HuH-7.5 (cell line): ENCODE measurements at places on chromosomes 13 and 19.

- DNase-seq: no peak
Measured at GRCh38 chr19:16524991-16525734, 17.1 kb downstream of the CHERP start.

DNA sequence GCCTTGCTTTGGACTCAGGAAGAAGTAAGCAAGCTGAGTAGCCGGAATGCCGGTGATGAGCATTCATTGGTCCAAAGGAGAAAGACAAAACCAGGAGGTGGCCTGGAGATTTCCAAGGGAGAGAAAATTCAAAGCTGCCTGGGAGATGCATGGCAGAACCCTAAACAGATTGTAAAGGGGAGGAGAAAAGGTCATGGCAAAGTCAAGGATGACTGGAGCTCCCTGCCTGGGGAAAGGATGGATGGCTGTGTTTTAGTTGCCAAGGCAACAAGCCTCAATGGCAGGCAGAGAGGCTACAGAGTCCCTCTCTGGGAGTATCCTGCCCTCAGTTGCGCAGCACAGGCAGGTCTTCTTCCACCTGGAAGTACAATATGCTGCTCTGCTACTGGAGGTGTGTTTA is 134.0 kb downstream of the ENOX1 start:
- DNase-seq: no peak

GRCh38 chr19:7690779-7691258 is 10.2 kb downstream of the TRAPPC5 start:
- DNase-seq: no peak

DNA sequence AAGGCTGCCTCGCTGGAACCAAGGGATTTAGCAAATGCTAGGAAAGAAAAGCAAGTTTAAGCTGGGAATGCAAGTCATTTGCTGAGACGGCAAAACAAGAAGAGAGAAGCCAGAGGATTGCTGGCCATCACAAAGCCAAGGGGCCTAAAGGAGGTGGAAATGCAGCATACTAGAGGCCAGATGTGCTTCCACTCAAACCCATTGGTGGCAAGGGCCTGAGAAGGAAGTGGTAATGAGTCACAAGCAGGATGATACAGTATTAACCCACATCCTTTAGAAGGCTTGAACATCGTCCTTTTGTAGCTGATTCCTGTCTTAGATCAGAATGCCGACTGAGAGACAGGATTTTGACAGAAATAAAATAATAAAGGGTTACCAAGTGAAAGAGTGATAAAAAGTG is 68.2 kb downstream of the ITGBL1 start:
- no peak for DNase-seq

GRCh38 chr13:45799451-45799850 is 52.1 kb downstream of the SIAH3 start:
- no peak for DNase-seq

- no peak for DNase-seq
Measured at GRCh38 chr13:74450525-74450845, 316.3 kb upstream of the KLF12 start.

DNA sequence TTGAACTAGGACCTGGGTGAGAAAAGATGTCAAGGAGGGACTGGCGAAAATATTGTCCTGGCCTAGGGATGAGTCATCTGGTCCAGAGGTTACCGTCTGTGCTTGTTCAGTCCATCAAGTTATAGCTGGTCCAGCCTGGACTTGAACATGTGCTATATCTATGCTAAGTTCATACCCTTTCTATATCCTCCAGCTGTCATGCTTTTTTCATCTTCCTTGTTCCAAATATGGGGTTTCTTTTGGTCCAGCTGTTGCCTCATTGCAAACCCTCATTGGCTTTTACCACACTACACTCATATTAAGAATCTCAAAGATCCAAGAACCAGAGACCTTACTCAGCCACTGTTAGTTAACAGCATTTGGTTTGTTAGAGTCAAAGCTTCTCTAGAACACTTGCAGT is 19.1 kb upstream of the KLF12 start:
- DNase-seq: no peak

- no peak for DNase-seq
Measured at GRCh38 chr19:4981681-4981958, 12.7 kb downstream of the KDM4B start.

GRCh38 chr19:49533551-49534488 is 6.0 kb downstream of the RCN3 start:
- no peak for DNase-seq

DNA sequence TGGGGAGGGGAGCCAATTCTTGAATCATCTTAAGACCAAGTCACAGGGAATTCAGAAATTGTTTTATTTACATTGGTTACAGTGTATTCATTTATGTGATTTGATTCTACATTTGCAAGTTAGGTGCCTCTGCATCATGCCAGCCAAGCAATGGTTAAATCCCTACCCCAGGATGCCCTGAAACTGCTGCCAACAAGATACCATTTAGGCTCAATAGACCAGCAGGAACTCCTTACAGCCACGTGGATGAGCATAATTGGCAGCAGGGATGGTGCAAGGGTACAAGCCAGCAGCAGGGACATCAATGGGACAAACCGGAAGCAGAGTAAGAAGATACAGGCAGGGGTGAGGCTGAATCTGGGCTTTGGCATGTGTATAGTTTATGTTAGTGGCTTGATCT is 72.4 kb upstream of the NBEA start:
- DNase-seq: no peak

- DNase-seq: no peak
Measured at GRCh38 chr13:30371649-30372265, 50.5 kb upstream of the UBE2L5 start.

DNA sequence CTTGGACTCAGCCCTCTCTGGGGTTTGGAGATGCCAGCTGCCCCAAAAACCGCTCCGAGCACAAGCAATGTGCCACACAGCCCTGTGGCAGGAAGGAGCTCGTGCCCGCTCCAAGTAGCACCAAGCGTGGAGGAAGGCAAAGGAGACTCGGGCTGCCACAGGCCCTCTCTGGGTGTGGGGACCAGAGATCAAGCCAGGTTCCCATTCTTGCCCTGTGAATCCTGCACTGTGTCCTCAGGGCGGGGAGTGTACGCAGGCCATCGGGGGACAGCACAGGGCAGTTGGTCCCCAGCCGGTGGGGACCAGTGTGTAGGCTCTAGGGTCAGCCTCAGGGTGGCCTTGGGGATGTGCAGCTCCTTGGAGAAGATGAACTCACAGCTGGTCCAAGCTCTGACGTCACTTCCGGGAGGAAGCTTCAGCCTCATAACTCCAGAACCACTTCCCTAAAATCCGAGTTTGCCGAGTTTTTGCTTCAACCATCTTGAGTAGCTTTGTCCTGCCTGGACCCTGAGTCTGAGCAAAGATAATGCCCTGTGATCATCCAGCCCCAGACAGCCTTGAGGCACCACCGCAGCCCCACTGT is 9.3 kb upstream of the CPAMD8 start:
- DNase-seq: no peak

GRCh38 chr19:42695811-42696503 is 44.3 kb downstream of the PSG3 start:
- no peak for DNase-seq
